ENCODE measurements at places on chromosomes 1 and 21. TPM values are rescaled to one million over a fixed set of nuclear protein-coding genes. Genes with fewer than 3 reads are reported as not detected.

GRCh38 chr1:165884690-165885304 is 57.4 kb downstream of the UCK2 start:
- no peak for DNase-seq

DNA sequence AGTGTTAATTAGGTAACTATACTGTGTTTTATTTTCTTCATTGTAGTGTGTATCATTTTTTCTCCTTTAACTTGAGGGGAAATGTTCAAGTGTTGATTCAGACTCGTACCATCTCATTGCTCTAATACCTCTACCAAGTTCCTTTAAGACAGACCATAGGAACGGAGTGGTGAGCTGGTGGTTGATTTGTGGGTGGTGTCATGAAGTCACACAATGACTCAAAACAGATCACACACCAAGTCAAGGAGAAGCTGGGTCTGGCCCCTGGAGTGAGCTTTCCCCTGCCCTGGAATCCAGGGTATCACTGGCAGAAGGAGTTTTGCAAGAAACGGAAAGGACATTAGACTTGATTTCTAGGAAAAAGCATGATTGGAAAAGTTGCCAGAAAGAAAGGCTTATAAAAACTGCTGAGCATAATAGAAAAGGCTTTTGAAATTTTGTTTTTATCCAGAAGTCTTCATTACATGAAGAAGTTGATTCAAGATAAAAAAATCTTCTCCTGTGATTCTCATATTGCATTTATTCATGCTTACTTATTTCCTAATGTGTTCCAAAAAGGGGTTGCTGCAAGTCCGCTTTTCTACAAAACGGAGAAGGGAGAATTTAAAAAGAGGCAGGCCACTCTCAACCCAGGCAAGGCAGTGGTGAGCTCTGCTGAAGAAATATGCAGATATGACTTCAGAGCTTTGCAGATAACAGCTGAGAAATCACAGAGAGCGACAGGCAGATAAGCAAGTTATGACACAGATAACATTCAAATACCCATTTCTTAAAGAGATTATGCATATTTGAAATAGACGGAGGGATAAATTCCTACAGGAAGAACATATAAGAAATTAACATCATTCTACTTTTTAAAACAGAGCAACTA is 79.7 kb downstream of the TBX19 start:
- DNase-seq, result peak; percentile 26

DNA sequence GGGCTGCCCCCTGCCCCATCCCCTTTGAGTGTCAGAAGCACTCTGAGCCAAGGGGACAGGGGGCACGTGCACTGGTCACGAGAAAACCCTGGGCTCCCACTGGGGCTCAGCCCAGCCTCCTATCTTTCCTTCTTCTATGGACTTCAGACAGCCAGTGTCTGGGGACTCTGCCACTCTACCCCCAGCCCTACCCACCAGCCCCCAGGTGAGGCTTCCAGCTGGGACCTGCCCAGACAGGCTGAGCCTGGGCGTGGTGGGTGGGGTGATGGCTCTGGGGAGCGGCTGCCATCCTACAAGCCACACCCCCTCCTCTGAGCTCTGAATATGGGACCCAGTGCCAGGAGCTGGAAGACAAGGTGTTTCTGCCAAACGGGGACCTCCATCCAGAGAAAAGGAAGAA is 8.0 kb upstream of the SFN start:
- no peak for DNase-seq

The JAM2 gene
- total RNA-seq, result 1.7 TPM

The HTR6 gene
- not detected for total RNA-seq

The NUAK2 gene
- 6.7 TPM for total RNA-seq

DNA sequence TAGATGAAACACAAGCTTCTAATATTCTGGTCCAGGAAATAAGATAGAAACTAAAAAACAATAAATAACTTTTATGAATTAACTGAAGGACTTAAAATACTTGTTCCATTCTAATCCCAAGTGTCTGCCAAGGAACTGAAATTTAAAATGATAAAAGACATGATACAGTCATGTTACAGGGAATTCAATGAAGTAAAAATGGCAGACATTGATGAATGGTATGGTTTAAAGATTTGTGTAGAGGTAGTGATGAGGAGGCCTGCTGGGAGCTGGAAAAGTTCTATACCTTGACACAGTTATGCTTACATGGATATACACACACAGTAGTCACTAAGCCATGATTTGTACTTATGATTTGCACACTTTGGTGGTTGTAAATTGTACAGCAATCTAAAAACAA is 2.1 kb upstream of the UBR4 start:
- DNase-seq, result no peak

DNA sequence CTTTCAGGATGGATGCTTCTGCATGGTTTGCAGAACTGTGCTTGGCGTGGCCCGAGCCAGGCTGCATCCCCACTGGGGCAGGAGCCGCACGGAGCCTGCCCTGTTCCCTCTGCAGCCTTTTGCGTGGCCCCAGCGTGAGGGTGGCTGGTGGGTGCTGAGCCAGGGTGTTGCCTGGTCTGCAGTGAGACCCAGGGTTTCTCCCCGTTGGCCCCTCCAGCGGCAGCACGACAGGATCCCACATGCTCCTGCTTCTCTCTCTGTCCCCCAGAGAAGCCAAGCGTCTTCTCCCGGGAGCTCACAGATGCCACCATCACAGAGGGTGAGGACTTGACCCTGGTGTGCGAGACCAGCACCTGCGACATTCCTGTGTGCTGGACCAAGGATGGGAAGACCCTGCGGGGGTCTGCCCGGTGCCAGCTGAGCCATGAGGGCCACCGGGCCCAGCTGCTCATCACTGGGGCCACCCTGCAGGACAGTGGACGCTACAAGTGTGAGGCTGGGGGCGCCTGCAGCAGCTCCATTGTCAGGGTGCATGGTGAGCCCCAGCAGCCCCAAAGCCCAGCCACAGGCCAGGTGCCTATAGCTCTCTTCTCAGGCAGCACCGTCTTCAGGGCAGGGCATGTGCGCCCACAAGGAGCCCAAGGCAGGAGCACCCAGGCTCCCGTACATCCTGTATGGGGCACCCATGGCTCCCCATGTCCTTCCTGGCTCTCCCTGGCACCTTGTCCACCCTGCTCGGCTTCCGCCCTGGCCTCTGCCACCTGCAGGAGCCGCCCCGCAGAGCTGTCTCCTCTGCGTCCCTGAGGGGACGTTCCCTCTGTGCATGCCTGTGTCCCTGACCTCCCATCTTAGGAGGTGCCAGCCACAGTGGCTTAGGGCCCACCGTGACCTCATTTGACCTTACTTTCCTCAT is 78.9 kb downstream of the OBSCN start:
- DNase-seq, result no peak

DNA sequence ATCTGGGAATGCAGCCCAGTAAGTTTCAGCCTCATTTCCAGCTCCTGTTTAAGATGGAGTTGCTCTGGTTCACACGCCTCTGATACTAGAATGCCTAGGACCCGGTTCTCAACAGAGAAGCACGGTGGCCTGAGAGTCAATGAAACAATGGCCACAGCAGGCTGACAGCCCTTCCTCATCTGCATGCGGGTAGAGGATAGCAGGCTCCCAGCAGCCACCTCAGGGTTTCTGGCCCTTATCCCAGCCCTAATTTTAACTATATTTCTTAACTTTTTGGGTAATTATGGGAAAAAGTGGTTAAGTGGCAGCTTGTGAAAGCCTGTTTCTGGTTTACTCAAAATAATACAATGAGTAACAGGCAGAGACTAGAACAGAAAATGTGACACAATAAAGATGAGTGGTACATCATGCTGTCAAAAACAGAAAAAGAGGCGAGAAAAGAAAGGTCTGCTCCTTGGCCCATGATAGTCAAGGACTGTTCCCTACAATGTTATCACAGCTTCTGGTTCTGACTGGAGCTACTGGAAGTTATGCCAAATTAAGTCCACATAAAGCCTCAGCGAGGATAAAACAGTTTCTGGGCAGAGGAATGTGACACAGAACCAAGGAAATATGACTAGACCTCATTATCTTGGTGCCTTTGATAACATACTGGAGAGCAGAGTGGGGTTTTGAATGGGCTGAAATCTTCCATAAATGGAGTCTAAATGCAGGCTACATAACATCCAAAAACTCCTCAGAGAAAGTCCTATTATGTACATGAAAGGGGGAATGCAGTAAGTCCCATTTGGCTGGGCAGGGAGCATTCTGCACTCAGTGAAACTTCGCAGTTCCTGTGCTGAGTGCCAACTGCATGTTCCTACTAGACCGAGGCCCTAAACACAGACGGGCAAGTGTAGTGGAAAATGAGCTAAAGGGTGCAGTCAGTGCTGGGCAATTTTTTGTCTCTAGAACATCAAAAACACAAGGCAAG is 92.1 kb downstream of the NIBAN1 start:
- peak; percentile 56 for DNase-seq

DNA sequence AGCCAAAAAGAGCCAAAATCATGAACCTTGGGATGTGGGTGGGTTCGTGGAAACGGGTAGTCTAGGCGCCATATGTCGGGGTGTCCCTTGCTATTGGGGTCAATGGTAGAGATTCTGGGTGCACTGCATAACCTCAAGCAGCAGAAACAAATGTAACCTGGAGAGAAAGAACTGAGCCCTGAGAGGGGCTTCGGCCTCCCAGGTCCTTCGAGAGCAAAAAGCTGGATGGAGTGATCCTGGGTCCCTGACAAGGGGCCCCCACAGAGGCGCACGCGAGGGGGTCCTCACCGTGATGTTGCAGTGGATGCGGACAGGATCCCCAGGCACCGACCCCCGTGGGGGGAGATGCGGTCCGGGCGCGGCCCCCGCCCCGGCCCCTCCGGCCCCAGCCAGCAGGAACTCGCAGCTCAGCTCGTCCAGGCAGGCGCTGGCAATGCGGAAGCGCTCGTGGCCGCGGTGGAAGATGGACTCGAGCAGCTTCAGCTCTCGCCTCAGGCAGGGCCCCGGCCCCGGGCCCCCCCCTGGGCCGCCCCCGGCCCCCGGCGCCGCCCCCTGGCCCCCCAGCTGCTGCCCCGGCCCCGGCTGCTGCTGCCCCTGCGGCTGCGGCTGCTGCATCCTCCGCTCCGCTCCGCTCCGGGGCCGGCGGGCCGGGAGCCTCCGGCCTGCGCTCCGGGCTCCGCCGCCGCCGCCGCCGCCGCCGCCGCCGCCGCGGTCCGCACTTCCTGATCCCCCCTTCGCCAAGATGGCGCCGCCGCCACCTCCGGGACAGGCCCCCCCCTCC is at the start of gene UBE2Q1:
Gene UBE2Q1 (minus strand): TSS at position 724 of the 781 bp plus-strand sequence. CDS start 109 bp downstream, at position 615.
- DNase-seq, result peak; percentile 41

The IL19 gene
- not detected for total RNA-seq

- no peak for DNase-seq
These were observed 28.5 kb downstream of the PLEKHA6 start for GRCh38 chr1:204331275-204331674.

The RSRP1 gene
- 33.6 TPM for total RNA-seq

The MROH9 gene
- not detected for total RNA-seq

Data from M059J (cell line).